ENCODE measurements at places on chromosomes 6 and 20.

GRCh38 chr6:77461796-77462195 lies 1.5 kb downstream of the HTR1B start:
- DNase-seq, result no peak

DNA sequence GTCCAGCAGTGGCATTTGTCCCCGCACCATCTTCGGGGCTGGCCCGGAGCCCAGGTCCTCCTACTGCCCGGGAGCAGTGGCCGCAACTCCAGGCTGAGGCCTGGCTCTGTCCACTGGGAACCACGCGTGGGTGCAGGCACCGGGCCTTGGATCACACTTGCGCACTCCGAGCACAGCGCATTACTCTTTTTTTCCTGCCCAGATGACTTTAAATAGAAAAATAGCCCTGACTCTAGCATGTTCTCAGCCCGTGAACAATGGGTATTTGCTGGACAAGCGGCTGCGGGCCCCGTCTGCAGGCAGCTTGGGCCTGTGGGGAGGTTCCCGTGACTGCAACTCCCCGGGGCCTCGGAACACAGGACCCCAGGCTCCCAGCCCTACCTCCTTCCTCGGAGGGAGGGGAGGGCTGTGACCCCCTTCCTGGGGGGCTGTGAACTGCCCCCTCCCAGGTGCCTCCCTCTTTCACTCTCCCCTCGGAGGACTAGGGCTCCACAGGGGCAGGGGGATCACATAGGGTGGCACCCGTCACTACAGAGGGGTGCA lies 162.2 kb downstream of the TBXT start:
- DNase-seq, result peak; percentile 83

DNA sequence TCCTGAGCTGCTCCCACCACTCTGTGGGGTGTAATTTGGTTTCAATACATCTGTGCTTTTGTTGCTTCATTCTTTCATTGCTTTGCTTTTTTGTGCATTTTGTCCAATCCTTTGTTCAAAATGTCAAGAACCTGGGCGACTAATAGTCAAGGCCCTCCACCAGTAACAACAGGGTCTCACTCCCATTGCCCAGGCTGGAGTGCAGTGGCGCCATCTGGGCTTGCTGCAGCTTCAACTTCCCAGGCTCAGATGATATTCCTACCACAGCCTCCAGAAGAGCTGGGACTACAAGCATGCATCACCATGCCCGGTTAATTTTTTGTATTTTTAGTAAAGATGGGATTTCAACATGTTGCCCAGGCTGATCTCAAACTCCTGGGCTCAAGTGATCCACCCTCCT lies 169.2 kb downstream of the EYA2 start:
- no peak for DNase-seq

- DNase-seq, result no peak
Observed at GRCh38 chr6:20936949-20937348, 402.7 kb downstream of the CDKAL1 start.

DNA sequence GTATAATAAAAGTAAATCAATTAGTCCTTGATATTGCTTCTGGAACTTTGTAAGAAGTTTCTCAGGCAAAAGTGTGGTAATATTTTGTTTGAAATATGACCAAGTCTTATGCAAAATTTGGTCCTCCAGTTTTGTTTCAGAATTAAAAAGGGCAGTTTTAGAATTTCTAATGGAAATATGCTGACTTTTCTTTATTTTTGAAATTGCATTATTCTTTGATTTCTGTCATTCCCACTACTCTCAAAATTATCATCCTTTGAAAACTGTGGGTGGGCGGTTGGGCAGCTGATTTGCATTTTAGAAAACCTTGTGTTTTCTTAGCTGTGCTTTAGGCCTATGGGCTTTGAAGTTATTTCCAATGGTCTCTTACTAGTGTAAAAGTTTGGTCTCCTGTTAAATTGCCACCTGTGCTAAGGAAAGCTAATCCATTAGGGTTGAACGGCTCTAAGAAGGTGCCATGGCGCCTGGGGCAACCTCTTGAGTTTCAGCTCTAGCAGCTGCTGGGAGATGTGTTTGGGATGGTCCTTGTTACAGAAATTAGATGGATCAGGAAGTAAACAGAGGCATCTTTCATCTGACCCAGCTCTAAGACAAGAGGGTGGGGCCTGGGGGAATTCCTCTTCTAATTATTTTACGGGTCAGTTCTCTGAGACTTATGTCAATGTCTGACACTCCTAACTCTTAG lies 880.8 kb upstream of the SLC35B3 start:
- no peak for DNase-seq

DNA sequence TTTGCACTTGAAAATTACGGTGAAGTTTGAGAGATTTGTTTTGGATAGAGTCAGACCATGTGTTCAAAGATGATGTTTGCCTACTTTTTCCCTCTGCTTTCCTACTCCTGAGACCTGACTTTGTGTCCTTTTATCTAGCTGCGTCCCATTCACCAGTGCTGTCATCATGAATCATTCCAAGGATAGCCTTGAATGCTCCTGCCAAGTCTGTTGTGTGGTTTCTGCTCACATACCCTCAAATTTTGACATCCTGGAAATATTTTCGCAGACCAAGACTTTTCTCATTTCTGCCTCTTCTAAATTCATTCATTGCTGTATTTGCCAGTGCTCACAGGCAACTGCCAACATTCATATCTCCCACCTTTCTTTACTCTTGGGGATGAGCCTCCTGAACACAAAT lies 175.9 kb upstream of the SCGN start:
- no peak for DNase-seq

DNA sequence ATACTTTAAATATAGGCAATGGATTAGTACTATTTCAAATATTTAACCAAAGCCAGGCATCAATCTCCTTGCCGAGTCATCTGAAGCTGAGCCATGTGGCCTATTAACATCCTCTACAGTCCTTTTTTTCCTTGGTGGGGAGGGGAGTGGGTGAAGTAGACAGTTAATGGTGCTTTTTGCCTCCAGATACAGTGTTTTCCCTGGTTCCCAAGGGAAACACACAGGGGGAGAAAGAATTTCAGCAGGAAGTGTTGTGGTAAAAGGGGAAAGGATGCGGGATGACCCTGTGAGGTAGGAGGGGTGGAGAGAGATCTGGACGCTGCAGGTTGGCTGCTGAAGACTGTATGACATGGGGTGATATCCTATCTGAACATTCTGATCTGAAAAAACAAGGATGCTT lies 9.6 kb downstream of the CLDN20 start:
- DNase-seq, result no peak

DNA sequence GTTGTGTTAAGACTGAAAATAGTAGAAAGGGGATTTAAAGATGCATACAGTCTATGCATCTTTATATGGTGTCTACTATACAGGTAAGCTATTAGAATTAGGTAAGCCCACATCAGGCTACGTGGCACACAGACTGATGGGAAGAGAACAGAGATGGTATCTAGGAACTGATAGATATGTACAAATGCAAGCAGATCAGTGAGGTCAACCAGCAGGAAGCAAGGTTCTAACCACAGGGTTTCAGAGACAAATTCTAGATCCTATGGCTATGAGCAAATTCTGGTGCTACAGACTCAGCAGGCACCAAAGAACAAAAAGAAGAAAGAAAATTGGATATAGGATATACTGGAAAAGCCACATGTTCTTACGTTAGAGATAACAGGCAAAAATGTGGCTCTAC lies 110.6 kb downstream of the TRDN start:
- no peak for DNase-seq

- DNase-seq, result no peak
Observed at GRCh38 chr20:22232923-22233322, 351.4 kb downstream of the FOXA2 start.

GRCh38 chr20:13840093-13840465 lies 55.3 kb downstream of the NDUFAF5 start:
- DNase-seq, result no peak

Data from sciatic nerve (tissue), 2 donors.